ENCODE measurements at places on chromosomes 3 and 15.

GRCh38 chr15:74891469-74891868, 1.6 kb downstream of the MPI start:
- DNase-seq = no peak

DNA sequence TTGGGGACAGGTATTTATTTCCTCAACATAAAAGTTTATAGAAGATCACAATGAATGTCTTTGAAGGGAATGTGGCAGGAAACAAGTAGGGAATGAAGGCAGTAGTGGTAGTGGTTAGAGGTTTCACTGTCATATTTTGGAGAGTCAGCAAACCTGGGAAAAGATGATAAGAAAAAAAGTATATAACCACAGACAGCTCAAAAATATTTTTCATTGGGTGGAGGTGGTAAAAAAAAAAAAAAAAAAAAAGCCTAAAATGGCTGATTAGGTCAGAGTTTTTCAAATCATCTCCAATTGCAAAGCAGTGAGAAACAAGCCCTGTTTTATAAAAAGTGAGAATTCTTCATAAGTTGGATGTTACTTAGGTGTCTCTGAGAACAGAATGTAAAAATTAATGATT, 400.0 kb downstream of the LSAMP start:
- DNase-seq = no peak

- peak; percentile 7 for DNase-seq
These were observed 483 bp downstream of the EHD4 start for GRCh38 chr15:41971895-41972252.

DNA sequence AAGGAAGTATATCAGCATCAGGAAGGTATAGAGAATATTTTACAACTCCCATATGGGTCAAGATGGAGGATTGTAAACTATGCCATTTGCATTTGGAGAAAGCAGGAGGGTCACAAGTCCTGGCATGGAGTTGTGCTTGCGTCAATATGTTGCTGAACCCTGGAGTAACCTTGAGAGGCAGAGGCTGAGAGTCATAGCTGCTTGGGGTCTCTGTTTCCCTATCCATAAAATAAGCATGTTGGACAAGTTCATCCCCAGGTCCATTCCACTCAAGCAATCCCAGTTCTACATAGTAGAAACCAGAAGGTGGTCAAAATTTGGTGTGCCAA, 273.6 kb downstream of the MECOM start:
- DNase-seq = no peak

GRCh38 chr15:83243634-83244033, 36.0 kb upstream of the HDGFL3 start:
- DNase-seq = no peak

DNA sequence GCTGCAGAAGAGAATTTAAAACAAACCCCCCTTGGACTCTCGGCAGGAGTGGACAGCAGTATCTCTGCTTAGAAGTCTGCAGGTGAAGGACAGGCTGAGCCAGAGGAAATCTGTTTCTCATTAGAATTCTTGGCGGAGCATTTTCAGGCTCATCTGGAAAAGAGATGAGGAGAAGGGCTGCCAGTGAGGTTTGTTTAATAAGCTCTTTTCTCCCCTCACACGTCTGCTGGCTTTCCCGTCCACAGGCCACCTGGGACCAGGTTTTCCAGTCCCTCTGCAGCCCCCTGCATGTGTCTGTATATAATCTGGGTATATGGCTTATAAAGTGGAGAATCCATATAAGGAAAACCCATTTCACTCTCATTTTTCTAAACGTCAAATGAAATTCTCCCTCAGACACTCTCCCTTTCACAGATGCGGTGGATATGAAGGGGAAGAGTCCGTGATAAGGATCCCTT, 155.4 kb upstream of the TPM1 start:
- no peak for DNase-seq

DNA sequence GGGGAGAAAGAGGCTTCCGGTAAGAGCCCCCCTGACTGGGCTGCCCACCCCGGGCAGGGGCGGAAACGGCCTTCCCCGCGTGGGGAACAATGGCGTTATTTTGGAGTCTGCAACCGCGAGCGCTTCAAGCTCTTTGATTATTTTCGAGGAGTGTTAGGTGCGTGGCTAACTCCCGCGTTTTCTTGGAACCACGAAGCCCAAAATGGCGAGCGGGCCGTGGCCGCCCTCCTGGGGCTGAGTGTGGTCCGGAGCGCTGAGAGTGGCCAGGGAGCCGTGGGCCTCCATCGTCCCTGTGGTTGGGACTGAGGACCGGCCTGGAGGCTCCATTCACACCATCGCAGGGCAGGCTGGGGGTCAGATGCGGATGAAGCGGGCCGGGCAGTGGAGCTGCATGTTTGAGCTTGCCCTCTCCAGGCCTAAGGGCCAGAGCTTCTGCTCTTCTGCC, 44.6 kb upstream of the POLG start:
- no peak for DNase-seq

DNA sequence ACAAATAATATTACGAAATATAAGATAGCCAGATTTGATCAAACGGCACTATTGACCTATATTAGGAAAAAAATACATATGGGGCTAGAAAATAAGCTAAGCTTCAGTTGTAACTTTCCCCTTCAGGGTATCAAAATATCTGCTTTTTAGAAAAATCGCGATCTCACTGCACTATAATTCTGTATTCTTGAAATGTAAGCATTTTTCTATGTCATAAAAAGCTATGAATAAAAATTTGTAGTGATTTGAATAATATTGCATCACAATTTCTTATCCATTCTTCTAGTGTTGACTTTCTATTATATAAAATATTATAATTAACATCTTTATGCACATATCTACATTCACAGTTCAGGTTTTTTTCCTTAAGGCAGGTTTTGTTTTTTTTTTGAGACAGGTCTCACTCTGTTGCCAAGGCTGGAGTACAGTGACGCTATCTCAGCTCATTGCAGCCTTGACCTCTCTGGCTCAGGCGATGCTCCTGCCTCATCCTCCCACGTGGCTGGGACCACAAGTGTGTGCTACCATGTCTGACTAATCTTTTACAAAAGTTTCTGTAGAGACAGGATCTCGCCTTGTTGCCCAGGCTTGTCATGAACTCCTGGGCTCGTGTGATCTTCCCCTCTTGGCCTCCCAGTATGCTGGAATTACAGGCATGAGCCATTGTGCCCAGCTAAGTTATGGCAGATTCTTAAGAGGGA, 21.6 kb downstream of the EMC4 start:
- DNase-seq = no peak

DNA sequence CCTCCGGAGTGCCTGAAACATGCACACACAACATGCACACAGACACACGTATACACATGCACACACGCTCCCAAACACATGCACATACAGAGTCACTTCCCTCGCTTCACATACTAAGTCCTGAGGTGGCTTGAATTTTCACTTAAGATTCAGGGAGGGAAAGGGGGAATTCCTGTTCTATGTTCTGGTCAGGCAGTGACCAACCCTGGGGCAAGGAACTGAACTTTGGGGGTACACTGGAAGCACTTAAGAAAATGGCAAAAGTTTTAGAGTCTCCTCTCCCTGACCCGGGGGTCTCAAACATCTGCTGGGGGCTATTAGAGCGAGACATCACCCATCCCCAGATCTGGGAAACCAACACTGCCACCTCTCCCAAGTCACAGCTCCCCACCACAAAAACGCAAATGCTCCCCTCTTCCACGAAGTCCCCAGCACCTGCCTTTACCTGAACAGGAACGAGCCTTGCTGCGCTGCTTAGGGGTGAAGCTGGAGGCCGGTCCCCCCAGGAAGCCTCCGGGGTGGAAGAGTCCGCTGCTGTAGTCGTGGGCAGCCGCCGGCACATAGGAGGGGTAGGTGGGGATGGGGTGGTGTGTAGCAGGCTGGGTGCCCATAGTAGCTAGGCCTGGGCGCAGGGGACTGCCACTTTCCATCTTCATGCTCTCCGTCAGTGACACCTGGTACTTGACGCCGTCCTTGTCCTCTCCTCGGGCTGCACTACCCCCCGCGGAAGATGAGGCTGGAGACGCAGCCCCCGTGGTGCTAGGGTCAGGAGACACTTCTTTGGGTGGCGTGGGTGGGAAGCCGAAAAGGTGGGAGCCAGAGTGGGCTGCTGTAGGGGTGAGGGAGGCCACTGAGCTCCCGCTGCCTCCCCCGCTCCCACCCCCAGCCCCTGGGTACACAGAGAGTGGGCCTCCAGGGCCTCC, 7.5 kb downstream of the GATA2 start:
- DNase-seq = no peak

DNA sequence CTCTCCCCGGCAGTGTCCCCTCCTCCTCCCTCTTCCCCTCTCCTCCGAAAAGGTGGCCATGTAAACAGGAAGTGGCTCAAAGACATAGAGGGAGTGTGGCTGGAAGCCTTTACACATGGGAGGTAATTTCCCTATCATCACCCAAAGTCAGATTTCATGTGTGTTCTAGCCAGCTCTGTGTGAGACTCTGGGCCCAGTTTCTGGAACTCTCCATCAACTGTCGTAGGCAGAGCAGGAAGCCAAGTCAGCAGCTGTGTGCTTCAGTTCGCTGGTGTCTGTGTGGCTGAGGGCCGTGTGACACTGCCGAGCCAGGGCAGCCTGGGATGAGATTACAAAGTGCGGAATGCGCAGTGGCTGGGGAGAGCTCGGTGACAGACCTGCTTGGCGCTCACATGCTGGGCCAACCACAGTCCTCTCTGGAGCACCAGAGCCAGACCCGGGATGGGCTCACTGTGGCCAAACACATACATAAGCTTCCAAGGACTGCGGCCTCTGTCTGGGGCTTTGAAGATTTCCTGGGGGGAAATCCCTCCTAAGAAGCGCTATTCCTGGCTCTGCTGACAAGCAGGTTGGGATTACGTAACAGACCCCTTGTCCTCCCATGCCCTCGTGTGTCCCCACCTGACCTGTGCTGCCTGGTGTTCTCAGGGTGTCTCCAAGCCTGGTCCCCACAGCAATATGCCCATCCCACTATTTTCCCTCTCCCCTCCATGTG, 50.7 kb downstream of the UMPS start:
- no peak for DNase-seq

GRCh38 chr3:148366743-148367410, 330.8 kb upstream of the AGTR1 start:
- no peak for DNase-seq

- no peak for DNase-seq
These were observed 97.3 kb downstream of the XXYLT1 start for GRCh38 chr3:195173657-195174056.

GRCh38 chr3:23553353-23553752, 252.4 kb upstream of the UBE2E1 start:
- DNase-seq = no peak

DNA sequence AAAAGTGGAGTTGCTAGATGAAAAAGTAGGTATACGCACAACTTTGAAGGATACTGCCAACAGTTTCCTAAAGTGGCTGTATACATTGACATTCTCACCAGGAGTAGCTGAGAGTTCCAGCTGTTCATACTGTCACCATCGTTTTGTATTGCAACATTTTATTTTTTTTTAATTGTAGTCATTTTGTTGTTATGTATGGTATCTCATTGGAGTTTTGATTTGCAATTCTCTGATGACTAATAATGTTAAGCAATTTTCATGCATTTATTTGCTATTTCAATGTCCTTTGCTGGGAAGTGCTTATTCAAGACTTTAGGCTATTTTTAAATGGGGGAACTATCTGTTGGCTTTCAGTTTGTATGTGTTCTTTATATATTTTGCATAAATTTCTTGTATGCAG, 185.1 kb upstream of the TGFBR2 start:
- DNase-seq = no peak

DNA sequence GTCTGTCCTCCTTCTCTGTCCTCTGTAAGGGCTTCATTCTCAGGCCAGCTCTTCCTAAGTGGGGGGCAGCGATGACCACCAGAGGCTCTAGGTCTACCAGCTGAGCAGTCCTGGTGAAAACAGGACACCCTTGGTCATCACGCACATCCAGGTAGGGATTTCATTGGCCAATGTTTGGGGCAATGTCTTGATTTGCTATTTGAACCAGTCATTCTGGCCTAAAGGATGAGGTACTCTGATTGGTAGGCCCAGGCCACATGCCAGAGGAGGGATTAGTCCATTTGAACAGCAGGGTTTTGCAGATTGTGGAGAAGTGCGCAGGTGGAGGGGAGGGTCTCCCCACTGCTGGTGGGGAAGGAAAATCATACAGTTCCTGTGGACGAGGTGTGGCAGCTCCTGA, 57.3 kb downstream of the PLXNA1 start:
- DNase-seq = no peak

DNA sequence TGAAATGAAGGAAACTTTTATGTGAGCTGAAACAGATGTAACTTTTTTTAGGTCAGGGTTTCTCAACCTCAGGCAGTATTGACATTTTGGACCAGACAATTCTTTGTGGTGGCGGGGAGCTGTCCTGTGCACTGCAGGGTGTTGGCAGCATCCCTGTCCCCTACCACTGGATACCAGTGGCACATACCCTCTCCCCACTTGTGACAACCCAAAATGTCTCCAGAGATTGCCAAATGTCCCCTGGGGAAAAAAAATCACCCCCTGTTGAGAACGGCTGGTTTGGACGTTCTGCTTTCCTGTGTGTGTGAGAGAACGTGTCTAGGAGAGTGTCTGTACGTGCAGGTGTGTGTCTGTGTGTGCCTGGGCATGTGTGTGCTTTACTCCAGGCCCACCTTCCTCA, 30.7 kb upstream of the GRIP2 start:
- DNase-seq = no peak

GRCh38 chr3:30702038-30702827, 95.8 kb downstream of the TGFBR2 start:
- no peak for DNase-seq

DNA sequence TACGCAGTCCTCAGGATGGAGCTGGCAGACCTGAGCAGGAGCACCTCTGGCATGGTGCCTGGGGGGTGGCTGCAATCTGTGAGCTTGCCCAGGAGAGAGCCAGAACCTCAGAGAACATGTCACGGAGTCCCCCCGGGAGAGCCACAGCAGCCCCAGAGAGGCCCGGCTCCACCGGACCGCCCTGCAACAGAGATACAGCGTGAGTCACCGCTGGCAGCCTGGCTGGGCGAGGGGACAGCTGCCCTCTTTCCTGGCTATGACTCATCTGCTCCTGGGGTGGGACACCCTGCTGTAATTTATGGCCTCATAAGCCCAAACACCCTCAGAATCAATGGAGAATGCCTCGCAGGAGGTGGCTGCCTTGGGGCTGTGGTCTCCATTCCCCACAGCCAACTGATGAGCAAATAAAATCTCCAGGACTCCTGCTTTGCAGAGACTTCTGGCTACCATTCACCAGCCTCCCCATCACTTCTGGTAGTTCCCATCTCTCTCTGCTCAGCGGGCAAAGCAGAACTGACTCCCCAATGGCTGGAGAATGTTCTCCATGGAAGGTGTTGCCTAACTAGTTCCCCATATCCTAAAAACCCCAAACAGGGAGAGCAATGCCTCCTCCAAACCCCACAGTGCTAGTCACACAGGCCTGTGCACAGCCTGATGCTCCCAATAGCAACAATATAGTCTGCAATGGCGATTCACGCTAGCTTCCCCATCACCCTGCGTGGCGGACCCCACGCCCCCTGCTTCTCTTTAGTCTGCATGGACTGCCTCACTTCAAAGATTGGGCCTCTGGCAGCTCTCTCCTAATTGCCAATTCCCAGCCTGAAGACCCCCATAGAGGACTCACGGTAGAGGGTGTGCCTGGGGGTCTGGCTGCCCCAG, 21.6 kb downstream of the ACSBG1 start:
- DNase-seq = peak; percentile 23

DNA sequence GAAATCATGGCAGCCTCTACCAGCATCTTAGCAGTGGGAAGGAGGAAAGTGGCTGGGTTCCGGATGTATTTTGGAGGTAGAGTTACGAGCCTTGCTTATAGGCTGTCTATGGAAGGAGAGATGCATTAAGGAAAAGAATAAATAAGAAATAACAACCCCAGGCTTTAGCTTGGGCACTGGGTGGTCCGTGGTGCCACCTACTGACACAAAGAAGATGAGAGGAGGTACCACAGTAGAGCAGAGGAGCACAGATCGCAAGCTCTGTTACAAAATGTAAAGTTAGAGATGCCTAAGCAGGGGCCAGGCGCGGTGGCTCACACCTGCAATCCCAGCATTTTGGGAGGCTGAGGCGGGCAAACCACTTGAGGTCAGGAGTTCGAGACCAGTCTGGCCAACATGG, 74.8 kb downstream of the TMEM39A start:
- DNase-seq = no peak
